ENCODE measurements at places on chromosomes 6 and 20.

- no peak for DNase-seq
Observed at GRCh38 chr6:56758120-56758519, 115.4 kb upstream of the DST start.

DNA sequence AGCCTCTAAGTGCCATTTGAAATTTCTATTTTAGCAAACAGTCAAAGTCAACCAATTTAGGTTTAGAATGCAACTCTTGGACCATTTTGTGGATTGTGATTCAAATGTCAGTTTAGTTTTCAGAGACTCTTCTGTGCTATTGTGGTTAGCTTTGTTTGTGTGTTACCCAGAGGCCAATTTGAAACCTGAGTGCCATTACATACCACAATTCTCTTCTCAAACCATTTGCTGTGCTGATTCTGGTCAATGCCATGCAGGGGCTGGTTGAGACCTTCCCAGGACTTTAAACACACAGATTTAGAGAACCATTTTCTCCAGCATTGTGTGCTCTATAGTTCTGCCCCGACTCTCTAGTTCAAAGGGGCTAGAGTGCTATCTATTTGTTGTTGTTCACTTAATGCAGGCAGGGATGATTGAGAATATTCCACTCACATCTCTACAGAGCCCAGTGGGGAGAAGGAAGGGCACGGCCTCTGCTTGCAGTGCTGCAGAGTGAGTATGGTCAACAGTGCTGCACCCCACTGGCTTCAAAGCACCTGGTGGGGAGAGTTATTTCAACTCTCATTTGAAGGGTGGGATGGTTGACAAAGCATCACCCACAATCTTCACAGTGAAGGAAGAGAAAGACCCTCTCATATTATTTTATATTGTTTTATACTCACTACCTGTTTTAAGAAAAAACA is 738.2 kb downstream of the COL12A1 start:
- DNase-seq, result no peak

DNA sequence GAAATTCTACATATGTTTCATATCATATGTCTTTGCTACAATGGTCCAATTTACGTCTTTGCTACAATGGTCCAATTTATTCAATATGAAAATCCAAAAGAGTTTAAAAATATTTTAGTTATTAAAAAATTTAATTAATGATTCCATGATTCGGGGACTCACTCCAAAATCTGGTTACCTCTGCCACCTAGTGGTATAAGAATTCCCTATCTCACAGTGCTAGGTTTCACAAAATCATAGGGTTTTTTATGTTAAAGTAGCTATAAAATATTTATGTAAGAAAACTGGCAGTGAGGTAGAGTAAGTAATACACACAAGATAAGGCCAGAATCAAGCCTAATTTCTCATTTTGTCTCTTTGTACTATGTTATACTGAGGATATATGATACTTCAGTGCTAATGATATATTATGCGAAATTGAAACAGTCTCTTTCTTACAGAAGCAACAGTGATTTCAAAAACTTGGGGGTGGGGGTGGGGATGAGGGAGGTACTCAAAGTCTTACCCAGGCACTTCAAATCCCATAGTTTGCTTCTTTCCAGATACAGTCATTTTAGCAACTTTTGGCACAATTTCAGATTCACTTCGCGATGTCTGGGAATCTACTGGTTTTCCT is 52.3 kb downstream of the HBS1L start:
- DNase-seq, result peak; percentile 59

DNA sequence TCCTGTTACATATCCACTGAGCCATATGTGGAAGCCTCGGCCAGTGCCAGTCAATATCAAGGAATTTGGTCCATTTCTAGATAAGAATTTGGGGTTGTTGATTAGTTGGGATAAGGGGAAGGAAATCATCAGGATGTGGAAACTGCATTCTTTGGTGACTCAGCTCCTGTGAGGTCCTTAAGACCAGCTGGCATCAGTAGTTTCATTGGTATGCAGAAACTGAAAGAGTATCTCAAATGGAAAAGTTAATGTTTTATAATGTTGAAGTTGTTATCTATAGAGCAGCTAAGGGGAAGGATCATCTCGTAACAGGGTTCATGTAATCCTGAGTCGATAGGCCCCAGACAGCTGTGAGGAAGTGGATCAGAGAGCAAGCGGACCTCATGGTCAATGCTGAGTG is 87.9 kb upstream of the PRND start:
- no peak for DNase-seq

DNA sequence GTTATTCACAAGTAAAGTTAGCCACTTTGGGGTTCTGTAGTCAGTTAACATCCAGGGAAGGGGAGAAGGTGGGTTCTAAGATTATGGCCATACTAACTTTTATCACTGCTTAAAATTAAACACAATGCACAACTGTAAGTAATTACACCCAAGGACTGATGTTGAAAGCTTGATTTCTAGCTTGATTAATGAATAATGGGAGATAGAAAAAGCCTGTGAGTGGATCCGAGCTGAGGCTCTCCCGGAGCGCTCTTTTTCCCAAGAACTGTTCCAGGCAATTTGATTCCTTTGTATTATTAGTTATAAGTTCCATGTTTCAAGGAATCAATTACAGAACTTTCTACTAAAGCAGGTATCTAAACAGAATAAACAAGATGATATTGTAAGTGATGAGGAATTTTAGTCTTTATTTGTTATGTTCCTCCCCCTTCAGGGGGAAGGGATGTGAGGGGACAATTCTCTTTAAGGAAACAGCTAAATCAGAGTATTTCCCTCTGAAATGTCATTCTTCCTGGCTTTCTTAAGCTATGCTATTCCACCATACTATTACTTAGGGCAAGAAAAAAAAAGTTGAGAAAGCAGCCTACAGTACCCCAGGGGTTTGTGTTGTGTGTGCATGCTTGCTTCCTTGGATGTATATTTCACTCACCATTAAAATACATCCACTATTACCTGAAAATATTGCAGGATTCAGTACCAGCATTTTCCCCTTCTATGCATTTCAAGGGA is 3.8 kb downstream of the TSHZ2 start:
- DNase-seq, result no peak

Measured in hematopoietic multipotent progenitor cell treated with erythropoietin and hydrocortisone succinate and interleukin-3 and kit ligand, for 17 days (in vitro differentiated cells).